ENCODE measurements at places on chromosomes 13 and 19.

DNA sequence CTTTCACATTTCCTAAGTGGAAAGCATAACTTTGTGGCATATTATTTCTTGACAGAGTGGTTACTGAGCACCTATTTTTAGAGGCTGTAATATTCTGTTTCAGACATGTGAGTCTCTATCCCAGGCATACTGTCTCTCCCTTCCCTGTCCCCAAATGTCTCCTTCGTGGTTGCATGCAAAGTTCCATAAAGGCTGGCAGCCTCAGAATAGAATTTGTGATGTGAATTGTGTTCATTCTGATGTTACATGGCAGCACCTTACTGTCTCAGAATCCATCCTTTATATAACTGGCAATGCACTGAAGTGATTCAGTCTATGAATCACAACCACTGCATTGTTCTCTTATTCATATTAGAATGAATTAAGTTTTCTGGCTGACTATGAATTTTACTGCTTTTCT is 89.0 kb upstream of the SLC7A1 start:
- DNase-seq: peak; percentile 51

DNA sequence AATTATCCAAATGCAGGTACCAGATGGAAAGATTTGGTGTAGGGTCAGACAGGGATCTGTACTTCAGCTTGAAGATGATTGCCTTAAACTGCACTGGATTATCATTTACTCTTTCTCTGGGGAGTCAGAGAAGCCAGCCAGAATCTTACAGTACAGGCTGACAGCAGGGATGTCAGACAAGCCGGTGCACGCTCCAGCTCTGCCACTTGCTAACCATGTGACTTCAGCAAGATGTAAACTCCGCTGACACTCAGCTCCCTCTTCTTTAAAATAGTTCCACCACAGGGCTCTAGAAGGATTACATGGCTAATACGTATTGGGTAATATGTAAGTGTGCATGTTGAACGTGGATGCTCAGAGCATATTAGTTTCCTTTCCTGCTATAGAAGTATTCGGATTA is 251.4 kb upstream of the MAB21L1 start:
- DNase-seq: no peak

DNA sequence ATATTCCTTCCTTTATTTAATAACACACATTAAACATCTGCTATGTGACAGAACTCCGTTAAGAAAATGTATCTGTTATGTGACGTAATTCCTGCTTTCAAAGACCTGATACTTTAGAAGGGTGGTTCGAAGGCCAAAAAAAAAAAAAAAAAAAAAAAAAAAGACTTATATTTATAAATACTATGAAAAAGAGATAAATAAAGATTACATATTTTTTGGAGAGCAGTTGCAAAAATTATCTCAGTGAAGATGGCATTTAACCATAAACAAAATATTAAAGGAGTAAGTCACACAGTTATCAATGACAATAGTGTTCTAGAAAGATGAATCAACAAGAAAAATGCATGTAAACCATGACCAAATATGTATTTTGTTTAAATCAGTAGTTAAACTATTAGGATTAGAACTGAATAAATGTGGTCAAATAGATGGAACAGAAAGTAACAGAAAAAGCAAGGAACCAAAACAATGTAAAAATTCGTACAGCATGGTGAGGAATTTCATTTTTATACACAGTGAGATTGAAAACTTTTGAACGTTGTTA is 612.3 kb upstream of the SLITRK5 start:
- no peak for DNase-seq

DNA sequence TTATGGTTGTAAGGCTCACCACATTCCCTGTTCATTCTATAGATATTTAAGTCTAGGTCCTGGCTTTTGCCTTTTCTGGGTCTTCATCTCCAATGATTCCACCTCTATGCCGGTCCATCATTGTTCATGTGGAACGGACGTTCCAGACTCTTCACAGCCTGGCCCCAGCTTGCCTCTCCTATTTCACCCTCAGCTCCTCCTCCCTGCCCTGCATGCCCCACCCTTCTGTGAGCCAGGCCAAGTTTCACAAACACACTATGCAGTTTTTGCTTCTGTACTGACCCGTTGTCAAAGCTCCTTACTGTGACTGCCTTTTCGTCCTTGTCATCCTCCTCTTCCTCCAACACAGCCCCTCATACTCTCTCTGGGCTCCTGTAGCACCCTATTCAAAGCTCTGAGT is 31.3 kb downstream of the TEX26 start:
- DNase-seq: no peak

GRCh38 chr13:30873499-30873898 is 32.6 kb upstream of the MEDAG start:
- no peak for DNase-seq
